ENCODE measurements at places on chromosomes 5 and 9.

- no peak for DNase-seq
These were observed 6.2 kb downstream of the NEK6 start for GRCh38 chr9:124263800-124264426.

GRCh38 chr9:135505406-135506187 lies 5.1 kb downstream of the MRPS2 start:
- no peak for DNase-seq

DNA sequence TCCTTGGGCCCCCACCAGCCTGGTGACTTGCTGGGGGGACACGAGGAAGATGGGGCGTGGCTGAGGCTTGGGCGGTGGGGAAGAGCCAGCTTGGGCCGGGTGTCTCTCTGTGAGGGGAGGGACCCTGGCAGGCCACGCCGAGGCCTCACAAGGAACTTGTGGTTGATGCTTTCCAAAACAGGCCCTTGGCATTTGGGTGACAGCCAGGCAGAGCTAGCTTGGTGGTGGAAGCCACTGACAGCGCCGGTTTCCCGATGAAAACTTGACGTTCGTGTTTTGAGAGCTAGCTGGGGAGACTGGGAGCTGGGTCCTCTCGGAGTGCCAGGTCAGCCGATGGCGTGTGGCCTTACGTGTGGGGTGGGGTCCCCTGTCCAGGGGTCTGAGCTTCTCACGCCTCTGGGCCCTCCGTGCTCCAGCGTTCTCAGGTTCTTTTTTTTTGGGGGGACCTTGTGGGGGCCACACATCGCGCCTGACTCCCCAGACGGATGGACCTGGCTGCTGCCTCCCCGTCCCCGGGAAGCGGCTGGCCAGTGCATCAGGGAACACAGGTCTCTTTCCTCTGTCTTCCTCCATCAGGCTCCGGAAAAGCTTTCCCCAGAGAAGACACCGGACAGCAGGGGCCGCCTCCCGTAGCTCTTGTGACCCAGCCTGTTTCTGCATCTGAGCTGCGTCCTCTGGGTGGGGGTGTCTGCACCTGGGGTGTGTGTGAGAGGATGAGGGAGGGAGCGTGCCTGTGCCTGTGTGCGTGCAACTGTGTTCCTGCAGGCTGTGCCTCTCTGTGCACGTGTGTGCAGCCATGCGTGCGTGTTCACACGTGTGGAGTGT lies 129.3 kb upstream of the LPCAT1 start:
- DNase-seq: peak; percentile 58

DNA sequence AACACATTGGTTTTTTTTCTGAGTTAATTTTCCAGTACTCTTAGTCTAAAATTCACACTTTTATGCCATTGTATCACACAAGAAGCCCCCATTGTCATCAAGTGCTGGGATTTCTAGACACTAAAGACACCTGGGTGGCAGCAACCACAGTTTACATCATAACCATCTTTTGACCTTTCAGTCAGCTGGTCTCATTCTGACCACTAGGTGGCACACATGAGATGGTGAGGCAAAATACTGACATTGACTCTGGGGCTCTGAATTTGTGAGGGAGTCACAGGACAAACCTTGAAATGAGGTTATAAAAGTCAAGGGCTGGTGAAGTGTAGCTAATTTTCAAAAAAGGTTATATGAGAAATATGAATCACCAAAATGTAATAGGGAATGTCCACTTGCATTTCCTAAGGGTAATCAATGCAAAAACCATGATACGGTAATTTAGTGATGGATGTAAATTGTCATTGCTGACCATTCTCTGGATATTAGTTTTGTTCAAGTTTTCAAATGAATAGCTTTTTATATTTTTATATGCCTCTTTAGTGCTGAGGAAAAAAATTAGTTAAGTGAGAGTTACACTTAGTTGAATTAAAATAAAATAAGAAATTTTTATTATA lies 229.4 kb downstream of the DMAC1 start:
- DNase-seq: peak; percentile 50

- no peak for DNase-seq
These were observed 4.8 kb upstream of the KCNMB1 start for GRCh38 chr5:170393958-170394357.

GRCh38 chr9:131481441-131482342 lies 21.0 kb upstream of the POMT1 start:
- DNase-seq: no peak

GRCh38 chr9:108860354-108860753 lies 1.7 kb upstream of the ACTL7A start:
- no peak for DNase-seq

GRCh38 chr9:135508211-135508820 lies 7.8 kb downstream of the MRPS2 start:
- DNase-seq: no peak

- no peak for DNase-seq
These were observed 3.0 kb downstream of the RAD23B start for GRCh38 chr9:107286057-107286456.

DNA sequence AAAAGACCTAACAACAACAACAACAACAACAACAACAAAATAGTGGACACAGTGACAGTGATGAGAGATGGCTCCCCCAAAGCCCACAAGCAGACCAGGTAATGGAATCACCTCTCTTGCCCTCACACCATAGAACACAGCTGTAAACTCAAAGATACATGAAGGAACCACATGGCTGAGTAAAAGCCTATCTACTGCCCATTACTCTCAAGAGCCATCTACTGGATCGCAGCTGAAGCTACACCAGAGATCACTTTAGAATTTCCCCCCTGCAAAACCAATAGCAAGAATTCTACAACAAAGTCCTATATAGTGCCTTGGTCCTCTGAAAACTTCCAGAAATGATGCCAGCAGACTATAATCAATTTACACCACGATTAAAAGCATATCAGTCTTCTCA lies 1537.6 kb upstream of the CDH9 start:
- no peak for DNase-seq

DNA sequence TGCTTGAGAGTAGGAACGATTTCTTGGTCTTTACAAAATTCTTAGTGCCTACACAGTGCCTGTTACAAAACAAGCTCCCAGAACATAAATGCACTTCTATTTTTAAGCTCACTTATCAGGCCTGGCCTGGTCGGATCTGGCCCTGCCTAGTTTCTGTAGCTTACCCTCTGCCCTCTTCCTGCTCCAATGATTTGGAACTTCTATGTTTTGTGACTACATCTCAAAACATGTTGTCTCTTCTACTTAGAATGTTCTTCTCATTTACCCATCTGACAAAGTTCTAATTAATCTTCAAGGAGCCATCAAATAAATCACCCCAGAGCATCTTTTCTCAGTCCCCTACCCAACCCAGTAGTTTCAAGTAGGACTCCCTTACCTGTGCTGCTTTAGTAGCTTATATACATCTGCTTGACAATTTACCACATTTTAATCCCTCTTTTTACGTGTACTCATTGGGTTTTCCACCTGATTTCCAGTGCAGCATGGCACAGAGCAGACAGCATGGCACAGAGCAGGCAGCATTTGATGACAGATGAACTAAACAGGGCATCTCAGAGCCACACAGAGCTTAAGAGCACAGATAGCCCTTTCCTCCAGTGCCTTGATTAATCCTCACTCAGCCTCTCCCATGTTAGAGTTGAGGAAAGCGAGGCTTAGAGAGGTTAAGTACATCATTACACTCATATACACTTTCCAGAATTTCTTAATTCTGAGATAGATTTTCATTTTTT lies 171.9 kb downstream of the MAPKAP1 start:
- no peak for DNase-seq

DNA sequence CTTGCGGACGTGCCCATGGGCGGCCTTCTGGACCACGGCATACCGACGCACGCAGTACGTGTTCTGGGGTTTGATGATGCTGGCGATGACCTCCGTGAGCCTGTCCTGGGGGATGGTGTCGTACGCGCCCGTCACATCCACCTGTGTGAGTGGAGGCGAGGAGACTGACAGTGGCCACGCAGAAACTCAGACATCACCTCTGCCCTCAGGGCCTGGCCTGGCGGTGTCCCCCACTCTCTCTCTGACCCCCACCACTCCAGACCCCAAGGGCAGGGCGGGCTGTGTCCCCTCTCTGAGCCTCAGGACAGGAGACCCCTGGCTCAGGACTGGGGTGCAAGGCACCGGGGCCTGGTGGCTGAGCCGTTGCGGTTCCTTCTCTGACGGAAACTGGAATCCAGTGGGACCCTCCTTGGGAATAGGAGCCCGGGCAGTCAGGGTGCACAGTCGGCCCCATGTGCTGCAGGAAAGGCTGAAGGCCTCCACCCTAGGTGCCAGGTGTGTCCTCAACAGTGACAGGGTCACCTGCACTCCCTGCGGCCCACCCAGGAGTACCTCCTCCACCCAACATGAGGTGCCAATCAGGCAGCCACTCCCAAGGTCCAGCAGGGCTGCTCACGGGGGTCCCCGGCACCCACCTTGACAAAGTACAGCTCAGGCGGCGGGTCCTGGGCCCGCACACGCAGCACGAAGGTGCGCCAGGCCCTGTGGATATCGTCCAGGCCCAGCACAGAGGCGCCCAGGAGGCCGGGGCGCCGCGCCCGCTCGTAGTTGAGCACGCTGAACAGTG lies 16.0 kb downstream of the TERT start:
- no peak for DNase-seq

- DNase-seq: no peak
These were observed 14.5 kb upstream of the TENT4A start for GRCh38 chr5:6698696-6699095.

DNA sequence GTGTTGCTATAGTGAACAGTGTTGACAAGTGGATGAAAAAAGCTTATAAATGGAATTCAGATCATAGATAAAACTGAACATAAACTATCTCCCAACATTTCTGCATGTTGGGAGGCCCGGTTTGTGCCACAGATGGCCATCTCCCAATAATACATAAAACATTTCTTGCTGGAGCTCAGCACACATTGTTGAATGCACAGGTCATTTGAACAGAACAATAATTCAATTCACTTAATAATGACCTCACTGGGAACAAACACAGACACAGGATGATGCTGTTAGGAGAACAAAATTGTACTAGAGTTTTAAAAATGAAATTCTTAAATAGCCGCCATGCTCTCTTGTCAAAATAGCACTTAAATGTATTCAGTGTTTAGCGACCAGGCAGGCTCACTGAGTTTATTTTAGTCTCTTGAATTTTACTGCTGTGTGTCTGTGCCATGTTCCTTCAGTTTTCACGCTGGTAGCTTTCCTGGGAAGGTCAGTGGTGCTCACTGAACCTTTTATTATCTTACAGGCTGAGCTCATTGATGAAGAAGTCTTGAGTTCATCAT lies 85.0 kb upstream of the SSBP2 start:
- no peak for DNase-seq

DNA sequence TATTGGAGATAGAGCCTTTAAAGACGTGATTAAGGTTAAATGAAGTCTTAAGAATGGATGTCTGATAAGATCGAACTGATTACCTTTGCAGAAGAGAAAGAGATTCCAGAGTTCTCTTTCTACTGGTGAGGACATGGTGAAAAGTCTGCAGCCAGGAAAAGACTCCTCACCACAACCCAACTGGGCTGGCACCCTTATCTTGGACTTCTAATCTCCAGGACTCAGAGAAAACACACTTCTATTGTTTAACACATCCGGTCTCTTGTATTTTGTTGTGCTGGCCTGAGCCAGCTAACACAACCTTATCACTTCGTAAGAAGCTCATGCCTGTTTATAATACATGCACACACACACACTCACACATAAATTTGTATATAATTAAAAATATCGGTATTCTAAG lies 489.1 kb downstream of the PRDM9 start:
- DNase-seq: no peak

GRCh38 chr5:80672140-80672736 lies 17.5 kb upstream of the DHFR start:
- peak; percentile 63 for DNase-seq

DNA sequence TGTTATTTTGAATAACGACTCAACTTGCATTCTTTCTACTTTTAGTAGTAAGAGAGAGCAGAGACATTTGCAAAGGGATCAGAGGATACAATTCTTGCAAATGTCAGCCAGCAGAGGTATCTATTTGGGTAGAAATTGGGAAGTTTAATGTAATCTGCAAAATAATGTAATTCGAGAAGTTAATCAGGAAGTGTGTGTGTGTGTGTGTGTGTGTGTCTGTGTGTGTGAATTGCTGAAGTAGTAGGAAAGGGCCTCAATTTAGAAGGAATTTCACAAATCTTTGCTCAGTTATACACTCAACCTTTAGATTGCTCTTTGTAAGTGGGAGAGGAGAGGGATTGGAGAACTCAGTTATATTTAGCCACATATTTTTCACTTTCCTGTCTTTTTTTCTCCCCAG lies 11.0 kb upstream of the IFNA1 start:
- DNase-seq: no peak

- no peak for DNase-seq
These were observed 41.8 kb downstream of the FYB1 start for GRCh38 chr5:39177631-39177964.

DNA sequence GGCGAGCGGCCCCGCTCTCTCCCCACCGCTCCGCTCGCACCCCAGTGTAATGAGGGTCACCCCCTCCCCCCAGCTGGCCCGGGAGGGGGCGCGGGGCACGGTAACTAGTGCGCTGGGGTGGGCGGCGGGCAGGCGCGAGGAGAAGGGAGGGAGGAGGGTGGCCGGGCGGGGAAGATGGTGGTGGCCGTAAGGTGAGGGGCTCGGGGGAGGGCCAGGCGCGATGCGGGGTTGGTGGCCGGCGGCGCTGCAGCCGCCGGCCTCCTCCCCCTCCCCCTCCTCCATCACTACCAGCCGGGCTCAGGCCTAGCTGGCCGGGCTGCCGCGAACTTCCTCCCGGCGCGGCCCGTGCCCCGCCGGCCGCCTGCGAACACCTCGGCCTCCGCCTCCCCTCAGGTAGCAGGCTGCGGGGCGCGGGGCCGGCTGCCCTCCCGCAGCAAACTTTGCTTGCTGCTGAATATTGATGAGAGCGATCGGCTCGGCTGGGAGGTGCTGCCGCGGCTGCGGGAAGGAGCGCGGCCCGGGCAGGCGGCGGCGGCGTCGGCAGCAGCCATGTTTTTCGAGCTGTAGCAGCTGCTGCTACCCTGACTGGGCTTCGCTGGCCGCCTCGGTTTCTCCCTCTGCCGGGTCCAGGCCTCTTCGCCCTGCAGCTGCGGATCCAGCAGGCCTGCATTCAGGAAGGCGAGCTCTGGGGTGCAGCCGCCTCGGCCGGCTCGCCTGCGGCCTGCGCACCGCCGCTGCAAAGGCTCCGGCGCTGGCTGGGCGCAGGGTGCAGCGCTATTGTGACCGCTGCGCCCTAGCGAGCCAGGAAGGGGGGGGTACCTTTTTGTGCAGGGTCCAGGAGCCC lies 502 bp downstream of the NSD1 start:
- peak; percentile 81 for DNase-seq

DNA sequence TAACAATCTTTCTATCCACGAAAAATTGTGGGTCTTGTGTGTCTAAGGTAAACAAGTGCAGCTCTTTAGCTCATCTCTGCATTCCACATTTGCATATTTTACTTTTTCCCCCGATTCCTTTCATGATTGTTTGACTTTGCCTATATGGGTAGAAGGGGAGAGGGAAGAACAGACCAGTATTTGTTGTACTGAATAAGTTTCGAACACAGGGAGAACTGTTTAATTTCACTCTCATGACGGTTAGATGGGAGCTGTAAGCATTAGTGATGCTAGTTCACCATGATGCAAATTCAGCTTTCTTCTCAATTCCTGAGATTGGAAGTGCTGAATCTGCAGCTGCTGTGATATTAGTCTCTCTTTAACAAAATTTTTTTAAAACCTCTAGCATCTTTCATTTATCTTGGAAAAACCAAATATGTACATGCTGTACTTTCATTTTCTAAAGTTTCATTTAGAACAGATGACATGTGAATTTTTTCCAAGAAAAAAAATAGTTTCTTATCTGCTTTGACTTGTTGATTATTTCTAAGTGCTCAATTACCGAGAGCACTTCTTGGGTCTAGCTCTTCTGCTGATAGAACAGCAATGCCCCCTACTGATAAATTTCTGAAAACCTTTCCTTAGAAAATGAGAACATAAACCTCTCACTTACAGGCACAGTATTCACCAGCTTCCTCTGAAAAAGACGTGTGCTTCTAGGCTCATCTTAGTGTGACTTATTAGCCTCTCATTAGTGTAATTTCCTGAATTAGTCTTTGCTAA lies 149.5 kb downstream of the BAAT start:
- DNase-seq: no peak

Measured in activated T-cell treated with anti-CD3 and anti-CD28 coated beads, Interleukin-2, amount 50 U/mL, for 24 hours (primary cell).